ENCODE measurements at places on chromosomes 6 and 20.

GRCh38 chr20:36717021-36717420 is 28.9 kb downstream of the NDRG3 start:
- no peaks in the 10 kb centered on the region for H3K27me3 ChIP-seq
- peaks cover 7% of the 10 kb centered on the region for H3K4me1 ChIP-seq
- no peak overlapping the region for H3K4me3 ChIP-seq
- peaks cover 5% of the 10 kb centered on the region for H3K36me3 ChIP-seq

DNA sequence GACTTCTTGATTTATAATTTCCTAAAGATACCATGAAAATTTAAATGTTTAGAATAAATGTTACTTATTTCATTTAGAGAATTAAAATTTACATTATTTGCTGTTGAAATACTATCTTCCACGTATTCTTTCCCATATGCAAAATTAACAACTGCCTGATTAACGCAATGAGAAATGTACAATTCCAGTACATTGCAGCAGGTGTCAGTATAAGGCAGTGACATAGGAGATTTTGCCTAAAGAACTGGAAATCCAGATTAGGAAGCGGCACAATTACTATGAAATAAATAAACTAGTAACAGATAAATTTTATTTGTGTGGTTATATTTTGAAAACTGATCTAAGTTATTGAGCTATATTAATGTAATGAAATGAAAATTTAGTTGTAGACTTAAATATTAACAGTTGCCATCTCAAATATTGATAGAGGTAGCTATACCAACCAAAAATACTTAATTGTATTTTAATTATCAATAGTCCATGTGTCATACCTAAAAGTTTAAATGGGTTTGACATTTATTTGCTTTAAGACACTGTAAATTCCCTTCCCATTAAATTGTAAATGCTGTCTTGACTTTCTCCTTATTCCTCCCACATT is 300.2 kb downstream of the UTRN start:
- peaks cover 14% of the 10 kb centered on the region for H3K4me1 ChIP-seq
- no peaks in the 10 kb centered on the region for H3K27me3 ChIP-seq
- H3K4me3 ChIP-seq, result no peak overlapping the region

GRCh38 chr20:19602675-19603375 is 155.2 kb upstream of the RIN2 start:
- no peaks in the 10 kb centered on the region for H3K36me3 ChIP-seq
- H3K4me3 ChIP-seq, result no peak overlapping the region
- H3K27ac ChIP-seq, result peak overlapping the region; percentile 51
- no peak for DNase-seq
- H3K4me1 ChIP-seq, result peaks cover 23% of the 10 kb centered on the region

- no peak overlapping the region for H3K4me3 ChIP-seq
- DNase-seq, result no peak
- H3K36me3 ChIP-seq, result no peaks in the 10 kb centered on the region
- H3K27ac ChIP-seq, result no peak overlapping the region
- H3K4me1 ChIP-seq, result no peaks in the 10 kb centered on the region
- H3K27me3 ChIP-seq, result no peaks in the 10 kb centered on the region
Observed at GRCh38 chr20:24648919-24649318, 179.5 kb downstream of the SYNDIG1 start.

DNA sequence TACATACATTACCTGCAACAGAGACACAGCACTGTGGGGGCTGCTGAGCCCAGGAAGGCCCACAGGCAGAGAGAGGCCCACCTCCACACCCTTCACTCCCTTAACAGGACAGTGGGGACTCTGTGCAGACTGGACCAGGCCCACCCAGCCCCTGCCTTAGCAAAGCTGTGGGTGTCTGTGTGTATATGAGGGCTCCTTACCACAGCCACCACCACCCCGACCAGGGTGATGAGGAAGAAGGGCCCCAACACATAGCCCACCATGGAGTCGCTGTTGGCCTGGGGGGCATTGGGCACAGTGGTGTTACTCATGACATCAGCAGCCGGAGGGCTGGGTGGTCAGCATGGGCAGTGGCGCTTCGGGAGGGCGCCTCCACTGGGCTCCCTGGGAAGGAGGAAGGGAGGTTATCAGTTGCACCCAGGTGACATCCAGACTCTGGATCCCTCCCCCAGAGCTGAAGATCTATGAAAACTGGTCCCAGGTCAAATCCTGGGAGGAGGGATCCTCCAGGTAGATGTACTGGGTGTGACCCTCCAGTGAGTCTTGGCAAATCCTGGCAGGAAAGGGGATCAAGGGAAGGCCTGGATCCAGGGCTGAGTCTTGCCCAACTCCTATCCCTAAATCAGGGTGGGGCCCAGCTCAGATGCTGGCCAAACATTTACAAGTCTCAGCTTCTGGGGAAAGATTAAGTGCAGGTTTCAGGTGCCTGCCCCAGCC is 1.2 kb downstream of the SMIM29 start:
- peak overlapping the region; percentile 72 for H3K4me3 ChIP-seq
- H3K36me3 ChIP-seq, result no peaks in the 10 kb centered on the region
- peaks cover 32% of the 10 kb centered on the region for H3K4me1 ChIP-seq

DNA sequence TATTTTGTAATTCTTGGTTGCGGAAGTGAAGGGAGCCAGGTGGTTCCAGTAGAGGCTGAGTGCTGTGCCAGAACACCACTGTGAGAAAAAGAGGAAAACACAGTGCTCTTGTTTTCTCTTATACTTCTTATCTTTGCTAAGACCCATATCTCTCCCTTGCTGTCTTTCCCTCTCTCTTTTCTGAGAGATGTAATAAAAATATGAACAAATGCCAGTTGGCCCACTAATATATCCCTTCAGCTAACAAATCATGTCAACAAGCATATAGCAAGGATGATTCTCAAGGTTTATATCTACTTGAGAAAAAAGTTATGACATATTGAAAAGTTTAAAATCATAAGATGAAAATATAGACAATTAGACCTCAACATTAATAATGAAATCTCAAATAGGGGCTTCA is 758.3 kb downstream of the HDGFL1 start:
- H3K27me3 ChIP-seq, result no peaks in the 10 kb centered on the region
- no peak overlapping the region for H3K4me3 ChIP-seq
- H3K4me1 ChIP-seq, result no peaks in the 10 kb centered on the region
- no peak overlapping the region for H3K27ac ChIP-seq
